ENCODE measurements at places on chromosomes 7 and 10.

DNA sequence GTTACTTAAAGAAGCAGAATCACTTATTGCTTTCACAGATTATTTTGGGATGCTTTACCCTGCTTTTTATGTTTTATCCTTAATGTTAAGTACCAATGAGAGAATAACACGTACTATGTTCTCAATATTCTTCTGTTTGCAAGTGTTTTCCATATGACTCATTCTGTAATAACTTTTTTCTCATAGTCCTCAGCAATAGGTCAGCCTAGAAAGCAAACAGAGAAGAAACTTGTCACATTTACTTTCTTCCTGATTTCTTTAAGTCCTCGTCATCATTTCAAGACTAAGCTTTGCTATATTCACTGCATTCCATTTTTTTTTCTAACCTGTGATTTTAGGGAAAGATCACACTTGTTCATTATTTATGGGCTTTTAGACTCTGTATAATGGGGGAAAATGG lies 6.8 kb upstream of the AGR2 start:
- DNase-seq = no peak

GRCh38 chr10:20998036-20998435 lies 100.9 kb upstream of the NEBL start:
- DNase-seq = no peak

- DNase-seq = no peak
Measured at GRCh38 chr10:17067376-17068264, 62.0 kb downstream of the CUBN start.

DNA sequence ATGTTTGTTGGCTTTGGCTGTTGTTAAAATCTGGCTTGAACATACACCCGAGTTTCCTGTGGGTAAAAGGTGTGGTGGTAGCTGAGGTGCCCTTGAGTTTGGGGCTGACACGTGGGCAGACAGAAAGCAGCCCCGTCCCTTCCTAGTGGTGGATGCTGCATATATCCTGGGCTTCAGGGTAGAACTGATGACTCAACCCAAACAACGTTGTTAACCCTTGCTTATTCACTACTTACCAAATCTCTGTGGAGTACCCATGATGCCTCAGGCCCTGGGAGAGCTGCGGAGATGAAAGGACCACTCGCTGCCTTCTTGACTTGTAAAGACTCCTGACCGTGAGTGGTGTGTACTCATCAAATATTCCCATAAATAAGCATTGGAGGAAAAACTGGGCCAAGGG lies 245.1 kb downstream of the RAB11FIP2 start:
- no peak for DNase-seq

- DNase-seq = no peak
Measured at GRCh38 chr10:29397221-29397620, 108.4 kb downstream of the LYZL1 start.

DNA sequence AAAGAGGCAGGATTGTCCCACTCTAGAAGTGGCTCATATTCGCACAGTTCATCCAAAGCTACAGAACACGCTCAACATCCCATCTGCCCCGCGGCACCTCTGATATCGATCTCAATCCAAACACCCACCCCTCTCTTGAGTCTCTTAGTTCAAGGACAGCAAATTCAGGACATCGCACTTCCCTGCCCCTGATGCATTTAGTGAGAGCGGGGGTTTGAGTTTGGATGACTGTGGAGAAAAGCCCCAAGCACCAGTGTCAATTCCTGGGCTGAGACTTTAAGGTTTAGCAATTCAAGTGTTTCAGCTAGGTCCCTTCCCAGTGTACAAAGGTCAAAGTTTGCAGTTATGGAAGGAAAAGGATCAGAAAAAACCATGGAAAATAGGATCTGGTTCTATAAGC lies 166.2 kb downstream of the LYZL1 start:
- DNase-seq = no peak

DNA sequence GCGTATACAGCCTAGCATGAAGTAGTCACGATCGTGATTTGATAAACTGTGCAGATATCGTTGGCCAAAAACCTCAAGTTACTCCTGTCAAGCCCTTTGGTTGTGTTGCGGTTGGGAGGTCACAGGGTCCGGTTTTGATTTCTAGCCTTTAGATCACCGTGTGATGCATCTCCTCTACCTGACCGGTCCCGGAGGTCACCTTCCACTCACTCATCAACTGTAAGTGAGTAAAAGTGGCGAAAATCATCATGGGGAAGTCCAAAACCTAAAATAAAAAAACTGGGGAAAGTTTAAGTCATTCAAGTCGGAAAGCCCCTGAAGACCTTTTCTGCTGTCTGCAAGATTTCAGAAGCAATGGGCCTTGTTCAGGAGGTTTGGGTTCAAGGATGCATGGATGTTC lies 62.8 kb downstream of the ADARB2 start:
- DNase-seq = no peak

DNA sequence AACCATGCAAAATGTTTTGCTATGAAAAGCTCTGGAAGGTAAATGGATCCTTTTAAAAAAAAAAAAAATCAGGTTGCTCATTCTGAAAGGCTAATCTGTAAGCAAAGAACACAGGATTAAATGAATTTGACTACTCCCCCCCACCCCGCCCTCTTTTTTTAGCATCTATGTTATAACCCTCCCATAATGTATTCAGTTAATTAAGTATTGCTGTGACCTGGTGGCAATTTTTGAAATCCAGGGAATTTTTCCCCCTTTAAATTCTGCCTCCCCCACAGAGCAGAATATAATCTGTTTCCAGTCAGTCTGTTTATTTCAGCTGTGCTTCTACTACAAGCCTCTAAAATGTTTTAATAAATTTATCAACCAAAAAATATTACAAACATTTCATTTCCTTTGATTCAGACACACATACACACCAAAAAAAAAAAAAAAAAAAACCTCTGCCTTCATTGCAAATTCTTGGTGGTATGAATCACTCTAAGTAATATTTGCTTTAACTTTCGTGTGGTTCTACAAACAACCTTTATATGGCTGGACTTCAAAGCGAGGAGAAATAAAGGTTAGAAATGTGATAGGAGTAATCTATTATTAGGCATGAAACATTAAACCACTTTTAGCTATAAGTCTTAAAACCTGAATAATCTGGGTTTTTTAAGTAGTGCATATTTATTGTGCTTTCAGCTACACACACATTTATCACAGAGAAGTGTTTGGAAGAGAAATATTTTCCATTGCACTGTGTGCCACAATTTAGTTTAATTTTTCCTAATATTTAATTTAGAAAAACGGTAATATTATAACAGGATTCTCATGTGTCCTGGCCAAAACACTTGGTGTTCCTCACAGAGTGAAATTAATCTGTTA lies 64.4 kb upstream of the ARID5B start:
- no peak for DNase-seq

- DNase-seq = no peak
Measured at GRCh38 chr10:4108693-4109092, 323.7 kb upstream of the KLF6 start.

GRCh38 chr7:82005056-82005455 lies 235.2 kb upstream of the HGF start:
- no peak for DNase-seq

DNA sequence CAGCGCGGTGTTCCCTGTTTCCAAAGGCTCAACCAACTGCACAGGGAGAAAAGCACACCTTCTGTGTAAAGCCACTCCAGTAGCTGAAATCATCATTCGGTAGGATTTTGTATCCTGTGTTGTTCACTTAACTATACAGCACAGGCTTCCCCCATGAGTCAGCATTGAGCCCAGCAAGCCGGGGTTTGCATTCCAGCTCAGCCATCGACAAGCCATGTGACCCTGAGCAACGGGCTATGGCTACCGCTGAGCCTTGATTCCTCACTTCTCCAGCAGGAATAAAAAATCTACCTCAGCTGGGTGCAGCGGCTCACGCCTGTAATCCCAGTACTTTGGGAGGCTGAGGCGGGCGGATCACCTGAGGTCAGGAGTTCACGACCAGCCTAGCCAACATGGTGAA lies 44.1 kb upstream of the ATP6V0A4 start:
- no peak for DNase-seq

- DNase-seq = no peak
Measured at GRCh38 chr7:142614116-142614515, 135.2 kb upstream of the PRSS1 start.

DNA sequence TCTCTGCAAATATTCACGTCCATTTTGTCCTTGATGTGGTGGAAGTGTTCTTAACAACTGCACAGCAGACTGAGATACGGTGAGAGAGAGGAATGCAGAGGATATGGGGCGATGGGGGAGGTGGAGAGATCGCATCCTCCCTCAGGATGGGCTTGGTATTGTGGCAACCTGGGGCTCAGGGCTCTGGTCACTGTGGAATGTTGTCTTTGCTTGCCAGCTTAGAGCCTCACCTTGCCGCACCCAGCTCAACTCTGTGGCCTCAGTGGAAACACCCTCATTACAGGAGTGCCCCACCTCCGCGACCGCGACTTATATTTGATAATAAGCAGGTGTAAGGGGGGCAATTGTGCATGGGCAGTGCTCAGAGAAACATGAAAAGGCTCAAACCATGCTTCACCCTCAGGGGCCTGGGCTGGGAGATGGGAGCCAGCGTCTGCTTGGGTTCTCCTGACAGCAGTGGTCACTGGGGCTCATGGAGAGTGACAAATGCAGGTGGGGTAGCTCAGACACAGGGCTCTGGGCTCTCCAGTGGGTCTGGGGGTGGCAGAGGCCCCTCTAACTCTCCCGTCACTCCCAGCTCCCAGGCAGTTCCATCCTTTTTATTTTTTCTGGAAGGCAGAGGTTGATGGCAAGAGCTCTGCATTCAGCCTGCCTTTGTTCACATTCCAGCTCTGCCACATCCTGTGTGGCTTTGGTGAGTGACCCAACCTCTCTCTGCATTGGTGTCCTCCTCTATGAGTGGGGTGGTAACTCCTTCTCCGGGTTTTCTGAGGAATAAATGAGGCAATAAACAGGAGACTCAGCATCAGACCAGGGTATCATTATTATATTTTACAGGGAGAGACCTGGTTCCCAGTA lies 43.1 kb upstream of the EMX2 start:
- no peak for DNase-seq

DNA sequence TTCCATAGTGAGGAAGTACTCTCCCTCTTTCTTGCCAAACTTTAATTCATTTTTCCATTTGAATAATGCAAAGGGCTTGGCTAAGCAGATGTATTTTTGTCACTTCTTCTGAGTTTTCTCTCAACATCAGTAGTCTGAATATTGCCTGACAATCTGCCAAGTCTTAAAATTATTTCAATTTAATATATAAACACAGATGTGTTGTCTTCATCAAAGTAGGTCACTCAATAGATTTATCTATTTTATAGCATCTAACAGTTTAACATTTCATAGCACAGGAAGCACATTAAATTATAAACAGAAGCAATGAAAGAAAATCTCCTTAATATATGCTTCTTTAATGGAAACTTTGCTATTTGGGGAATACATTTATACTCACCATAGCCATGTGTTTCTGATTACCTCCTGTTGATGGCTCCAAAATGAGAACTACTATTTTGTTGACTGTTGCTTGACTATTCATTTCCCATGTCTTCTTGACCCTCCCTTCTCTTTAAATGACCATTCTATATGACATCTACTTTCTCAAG lies 4.5 kb downstream of the CPED1 start:
- no peak for DNase-seq

- no peak for DNase-seq
Measured at GRCh38 chr7:99469381-99470065, 3.2 kb upstream of the ZNF789 start.

DNA sequence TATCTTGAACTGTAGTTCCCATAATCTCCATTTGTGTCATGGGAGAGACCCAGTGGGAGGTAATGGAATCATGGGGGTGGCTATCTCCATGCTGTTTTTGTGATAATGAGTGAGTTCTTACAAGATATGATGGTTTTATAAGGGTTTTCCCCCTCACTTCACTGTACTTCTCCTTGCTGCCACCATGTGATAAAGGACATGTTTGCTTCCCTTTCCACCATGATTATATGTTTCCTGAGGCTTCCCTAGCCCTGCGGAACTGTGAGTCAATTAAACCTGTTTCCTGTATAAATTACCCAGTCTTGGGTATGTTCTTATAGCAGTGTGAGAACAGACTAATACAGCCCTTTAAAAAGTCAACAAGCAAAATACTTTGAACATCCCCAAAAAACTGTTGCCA lies 427.7 kb downstream of the HTR7 start:
- DNase-seq = no peak

DNA sequence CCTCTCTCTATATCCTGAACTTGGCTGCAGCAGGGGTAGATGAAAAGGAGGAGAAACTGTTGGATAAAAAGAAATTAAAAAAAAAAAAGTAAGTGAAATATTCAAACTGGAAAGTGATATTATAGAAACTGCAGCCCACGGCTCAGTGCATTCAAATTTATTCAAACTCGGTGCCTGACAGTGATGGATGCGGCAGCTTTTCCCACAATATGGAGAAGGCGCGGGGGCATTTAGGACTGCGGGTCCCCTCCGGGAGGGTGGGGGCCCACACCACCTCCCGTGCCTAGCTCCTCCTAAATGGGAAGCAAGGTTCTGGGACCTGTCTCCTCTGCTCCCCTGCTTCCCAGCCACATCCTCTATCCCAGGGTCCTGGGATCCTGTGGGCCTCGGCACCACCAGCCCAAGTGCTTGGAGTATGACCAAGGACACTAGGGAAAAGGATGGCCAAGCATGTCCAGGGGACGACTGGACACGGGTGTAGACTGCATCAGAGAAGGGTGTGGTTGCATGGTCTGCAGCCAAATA lies 82.4 kb downstream of the HIF1AN start:
- no peak for DNase-seq

DNA sequence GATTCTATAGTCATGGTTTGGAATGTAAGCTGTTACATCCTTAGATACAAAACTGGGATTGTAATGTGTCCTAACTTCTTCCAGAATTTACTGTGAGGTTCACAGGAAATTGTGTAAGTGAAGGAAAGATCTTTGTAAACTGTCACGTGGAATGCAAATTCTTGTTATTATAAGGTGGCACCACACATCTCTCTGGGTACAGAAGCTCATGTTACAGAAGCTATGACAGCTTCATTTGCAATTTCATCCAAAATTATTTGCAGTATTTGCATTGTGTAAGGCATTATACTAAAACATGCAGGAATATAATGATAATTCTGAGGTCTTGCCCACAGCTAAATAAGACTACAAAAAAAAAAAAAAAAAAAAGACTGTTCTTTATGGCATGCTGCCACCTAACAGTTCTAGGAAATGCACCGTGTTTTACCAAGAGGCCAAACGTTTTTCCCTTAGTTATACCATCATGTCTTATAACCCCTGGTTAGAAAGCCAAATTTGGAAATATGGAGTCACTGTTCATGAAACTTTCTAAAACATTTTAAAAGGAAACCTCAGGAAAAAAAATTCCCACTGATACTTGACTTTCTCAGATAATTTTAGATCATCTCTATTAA lies 17.6 kb downstream of the MINDY3 start:
- no peak for DNase-seq

GRCh38 chr10:131902211-131902610 lies 1.4 kb downstream of the PPP2R2D start:
- DNase-seq = no peak

GRCh38 chr7:120949393-120949911 lies 1.1 kb upstream of the ING3 start:
- no peak for DNase-seq

All from stimulated activated CD4-positive, alpha-beta T cell treated with anti-CD3 and anti-CD28 coated beads, Interleukin-1b, Interleukin-23, amount 100 ng/mL, for 1 hour (primary cell).